ENCODE measurements at places on chromosomes 6 and 20.

DNA sequence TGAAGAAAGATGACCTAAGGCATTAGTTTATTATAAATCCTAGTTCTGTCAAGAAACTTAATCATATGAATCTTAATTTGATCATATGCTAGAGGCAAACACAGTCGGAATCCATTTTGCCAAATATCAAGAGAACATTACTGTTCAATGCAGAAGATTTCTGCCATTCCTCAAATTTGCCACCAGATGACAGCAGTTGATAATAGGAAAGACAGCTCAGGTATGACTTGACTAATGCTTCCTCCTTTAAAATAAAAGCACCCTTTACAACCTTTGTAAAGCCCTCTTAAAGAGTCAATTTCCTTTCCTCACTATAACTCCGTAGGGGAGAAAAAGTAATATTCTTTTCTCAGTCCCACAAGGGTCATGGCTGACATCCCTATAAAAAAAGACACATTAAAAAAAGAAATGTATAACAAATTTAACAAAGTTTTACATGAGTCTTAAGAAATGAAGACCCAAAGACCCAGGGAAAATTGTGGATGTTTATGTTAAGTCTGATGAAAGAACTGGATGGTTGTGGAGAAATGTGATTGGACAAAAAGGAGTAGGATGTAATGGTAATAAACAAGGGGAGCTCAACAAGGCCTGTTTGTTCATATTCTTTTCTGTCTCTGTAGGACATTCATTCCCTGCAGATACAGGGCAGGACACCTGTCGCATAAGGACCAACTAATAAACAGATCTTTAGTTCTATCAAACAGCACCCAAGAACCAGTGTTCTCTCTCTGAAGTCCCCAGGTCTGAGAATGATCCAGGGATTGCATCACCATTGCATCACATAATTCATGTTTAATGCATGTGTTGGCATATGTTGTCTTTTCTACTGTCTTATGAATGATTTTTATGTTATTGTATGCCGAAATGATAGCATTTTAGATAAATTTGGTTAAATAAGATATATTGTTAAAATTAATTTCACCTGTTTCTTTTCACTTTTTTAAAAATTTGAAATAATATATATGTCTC is 23.0 kb upstream of the IL17A start:
- H3K27me3 ChIP-seq = no peaks in the 10 kb centered on the region
- no peak overlapping the region for H3K27ac ChIP-seq
- no peak overlapping the region for H3K4me3 ChIP-seq
- H3K36me3 ChIP-seq = no peaks in the 10 kb centered on the region
- no peaks in the 10 kb centered on the region for H3K4me1 ChIP-seq
- DNase-seq = no peak

DNA sequence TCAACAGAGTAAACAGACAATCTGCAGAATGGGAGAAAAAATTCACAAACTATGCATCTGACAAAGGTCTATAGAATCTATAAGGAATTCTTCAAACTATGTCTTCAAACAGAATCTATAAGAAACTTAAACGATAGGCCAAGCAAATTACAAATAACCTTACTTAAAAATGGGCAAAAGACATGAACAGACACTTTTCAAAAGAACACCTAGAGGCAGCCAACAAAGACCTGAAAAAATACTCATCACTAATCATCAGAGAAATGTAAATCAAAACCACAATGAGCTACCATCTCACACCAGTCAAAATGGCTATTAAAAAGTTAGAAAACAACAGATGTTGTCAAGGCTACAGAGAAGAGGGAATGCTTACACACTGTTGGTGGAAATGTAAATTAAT is 81.3 kb downstream of the ID4 start:
- no peaks in the 10 kb centered on the region for H3K4me1 ChIP-seq
- H3K27ac ChIP-seq = no peak overlapping the region
- no peaks in the 10 kb centered on the region for H3K36me3 ChIP-seq
- no peak overlapping the region for H3K4me3 ChIP-seq

GRCh38 chr20:41086402-41087324 is 50.7 kb upstream of the PLCG1 start:
- peaks cover 13% of the 10 kb centered on the region for H3K4me1 ChIP-seq
- DNase-seq = no peak
- H3K27me3 ChIP-seq = no peaks in the 10 kb centered on the region
- H3K36me3 ChIP-seq = peaks cover 39% of the 10 kb centered on the region
- H3K4me3 ChIP-seq = no peak overlapping the region
- peak overlapping the region; percentile 0 for H3K27ac ChIP-seq

- H3K4me3 ChIP-seq = no peak overlapping the region
- H3K27me3 ChIP-seq = no peaks in the 10 kb centered on the region
- H3K36me3 ChIP-seq = no peaks in the 10 kb centered on the region
- H3K27ac ChIP-seq = no peak overlapping the region
Measured at GRCh38 chr6:12431023-12431422, 140.9 kb downstream of the EDN1 start.

- H3K36me3 ChIP-seq = no peaks in the 10 kb centered on the region
- H3K27me3 ChIP-seq = no peaks in the 10 kb centered on the region
- DNase-seq = no peak
- H3K27ac ChIP-seq = no peak overlapping the region
- peaks cover 2% of the 10 kb centered on the region for H3K4me1 ChIP-seq
Measured at GRCh38 chr6:151012321-151013294, 147.1 kb downstream of the MTHFD1L start.

- H3K36me3 ChIP-seq = no peaks in the 10 kb centered on the region
- DNase-seq = no peak
- H3K4me1 ChIP-seq = peaks cover 23% of the 10 kb centered on the region
- H3K27ac ChIP-seq = no peak overlapping the region
- H3K4me3 ChIP-seq = no peak overlapping the region
- H3K27me3 ChIP-seq = no peaks in the 10 kb centered on the region
Measured at GRCh38 chr20:50188287-50188688, 2.3 kb upstream of the CEBPB start.

GRCh38 chr6:96345501-96345900 is 176.1 kb upstream of the UFL1 start:
- no peaks in the 10 kb centered on the region for H3K4me1 ChIP-seq
- H3K27me3 ChIP-seq = no peaks in the 10 kb centered on the region
- DNase-seq = no peak

DNA sequence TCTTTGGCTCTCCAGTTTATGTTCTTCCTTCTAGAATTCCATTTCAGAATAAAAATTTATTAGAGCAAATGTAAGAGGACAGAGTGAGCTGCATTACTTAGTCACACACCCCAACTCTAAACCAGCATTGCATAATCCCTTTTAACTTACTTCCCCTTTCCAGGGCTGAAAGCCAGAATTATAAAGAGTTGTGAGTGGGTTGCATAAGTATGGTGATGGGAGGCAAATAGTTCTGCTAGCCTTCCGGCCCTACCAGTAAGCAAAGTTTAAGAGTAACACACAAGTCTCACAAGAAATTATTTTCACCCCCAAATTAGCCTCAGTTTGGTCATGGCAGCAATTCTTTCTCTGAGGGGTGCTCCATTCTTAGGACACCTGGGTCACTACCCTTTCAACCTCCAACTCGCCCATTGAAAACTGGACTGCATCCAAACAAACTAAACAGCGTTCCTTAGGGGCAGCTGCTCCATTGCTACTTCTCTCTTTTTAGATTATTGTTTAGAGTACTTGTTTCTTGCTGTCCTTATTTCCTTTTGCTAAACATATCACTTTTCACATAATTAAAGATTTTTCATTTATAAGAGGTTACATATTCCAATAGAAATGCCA is 1.6 kb downstream of the KIAA0408 start:
- H3K4me1 ChIP-seq = no peaks in the 10 kb centered on the region
- no peak overlapping the region for H3K4me3 ChIP-seq
- DNase-seq = no peak

DNA sequence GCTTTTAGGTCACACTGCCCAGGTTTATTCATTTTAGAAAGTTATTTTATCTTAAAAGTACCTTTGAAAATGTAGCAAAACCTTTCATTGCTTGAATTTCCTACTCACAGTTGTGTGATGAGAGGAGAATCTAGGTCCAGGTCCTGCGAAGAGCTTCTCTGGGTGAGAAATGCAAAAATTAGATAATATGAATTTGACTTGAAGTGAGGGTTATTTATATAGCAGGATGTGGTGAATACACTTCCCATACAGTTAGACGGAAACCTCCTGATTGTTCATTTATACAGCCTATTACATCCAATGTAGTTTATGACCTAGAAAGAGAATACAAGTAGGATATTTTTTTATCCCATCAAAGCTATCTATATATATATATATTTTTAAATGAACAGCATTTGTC is 30.5 kb downstream of the CDKAL1 start:
- no peaks in the 10 kb centered on the region for H3K27me3 ChIP-seq
- H3K36me3 ChIP-seq = peaks cover 5% of the 10 kb centered on the region
- no peak overlapping the region for H3K4me3 ChIP-seq
- H3K4me1 ChIP-seq = no peaks in the 10 kb centered on the region

DNA sequence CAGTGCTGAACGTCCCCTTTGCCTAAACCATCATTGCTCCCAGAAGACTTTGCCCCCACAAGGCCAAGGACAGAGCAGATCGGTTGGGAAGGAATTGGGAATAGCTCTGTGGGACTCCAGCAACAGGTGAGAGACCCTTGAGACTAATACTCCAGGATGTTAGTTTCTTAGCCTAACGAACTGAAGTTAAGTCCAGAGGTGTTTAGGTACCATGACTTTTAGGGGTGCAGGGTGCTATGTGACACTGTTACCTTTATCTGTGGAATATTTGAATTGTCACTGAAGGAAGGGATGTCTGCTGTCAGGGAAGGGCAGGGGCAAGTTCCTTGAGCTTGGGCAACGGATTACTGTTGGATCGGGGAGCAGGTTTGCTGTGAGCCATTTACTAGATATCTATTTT is 1.9 kb downstream of the BLCAP start:
- H3K4me1 ChIP-seq = peaks cover 59% of the 10 kb centered on the region
- H3K27me3 ChIP-seq = no peaks in the 10 kb centered on the region
- DNase-seq = no peak
- H3K4me3 ChIP-seq = no peak overlapping the region
- H3K27ac ChIP-seq = no peak overlapping the region
- H3K36me3 ChIP-seq = peaks cover 6% of the 10 kb centered on the region

- H3K4me3 ChIP-seq = no peak overlapping the region
- H3K27ac ChIP-seq = no peak overlapping the region
- H3K27me3 ChIP-seq = peaks cover 28% of the 10 kb centered on the region
- no peaks in the 10 kb centered on the region for H3K36me3 ChIP-seq
- DNase-seq = no peak
Measured at GRCh38 chr20:63230800-63231268, 4.9 kb upstream of the BIRC7 start.

GRCh38 chr6:68572525-68572924 is 62.6 kb upstream of the ADGRB3 start:
- H3K4me3 ChIP-seq = no peak overlapping the region
- H3K27ac ChIP-seq = no peak overlapping the region
- no peaks in the 10 kb centered on the region for H3K36me3 ChIP-seq
- H3K27me3 ChIP-seq = no peaks in the 10 kb centered on the region
- H3K4me1 ChIP-seq = no peaks in the 10 kb centered on the region
- DNase-seq = no peak

GRCh38 chr6:39808964-39809363 is 16.8 kb downstream of the DAAM2 start:
- H3K27me3 ChIP-seq = peaks cover 4% of the 10 kb centered on the region
- H3K4me1 ChIP-seq = no peaks in the 10 kb centered on the region
- H3K36me3 ChIP-seq = no peaks in the 10 kb centered on the region

- no peaks in the 10 kb centered on the region for H3K36me3 ChIP-seq
- no peaks in the 10 kb centered on the region for H3K27me3 ChIP-seq
- H3K4me3 ChIP-seq = no peak overlapping the region
- peaks cover 34% of the 10 kb centered on the region for H3K4me1 ChIP-seq
- no peak overlapping the region for H3K27ac ChIP-seq
Measured at GRCh38 chr6:14270925-14271788, 153.6 kb downstream of the CD83 start.

- H3K4me1 ChIP-seq = no peaks in the 10 kb centered on the region
- no peaks in the 10 kb centered on the region for H3K36me3 ChIP-seq
- no peak overlapping the region for H3K27ac ChIP-seq
- H3K27me3 ChIP-seq = peaks cover 15% of the 10 kb centered on the region
- no peak overlapping the region for H3K4me3 ChIP-seq
- no peak for DNase-seq
Measured at GRCh38 chr20:46699651-46700359, 9.6 kb upstream of the SLC2A10 start.

GRCh38 chr6:32192608-32193039 is at the start of gene GPSM3:
GPSM3 (minus strand) TSS chr6:32192643; CDS start chr6:32192513, 130 bp downstream.
- H3K4me1 ChIP-seq = peaks cover 71% of the 10 kb centered on the region
- H3K27ac ChIP-seq = peak within 1 kb of the TSS; percentile 93
- no peaks in the 10 kb centered on the region for H3K27me3 ChIP-seq
- peak within 1 kb of the TSS; percentile 96 for H3K4me3 ChIP-seq

- no peak for DNase-seq
- H3K27ac ChIP-seq = no peak overlapping the region
- no peaks in the 10 kb centered on the region for H3K27me3 ChIP-seq
- H3K36me3 ChIP-seq = no peaks in the 10 kb centered on the region
- H3K4me3 ChIP-seq = no peak overlapping the region
Measured at GRCh38 chr6:161292650-161293281, 18.9 kb upstream of the AGPAT4 start.

DNA sequence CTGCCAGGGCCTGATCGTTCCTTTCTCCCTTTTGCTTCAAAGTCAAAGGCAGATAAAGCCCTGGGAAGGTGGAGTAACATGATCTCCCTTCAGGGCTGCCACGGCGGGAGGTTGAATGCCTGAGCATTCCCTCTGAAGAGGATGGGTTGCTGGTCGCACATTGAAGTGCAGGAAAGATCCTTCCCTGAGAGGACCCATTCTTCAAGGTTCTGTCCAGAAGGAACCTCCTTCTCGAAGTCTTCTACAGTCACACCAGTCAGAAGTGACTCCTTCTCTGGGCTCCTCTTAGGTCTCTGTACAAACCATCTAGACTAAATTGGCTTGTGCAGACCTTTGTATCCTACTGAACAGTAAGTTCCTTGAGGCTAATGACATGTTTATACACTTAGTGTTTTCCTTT is 192.6 kb upstream of the VGLL2 start:
- H3K4me1 ChIP-seq = no peaks in the 10 kb centered on the region
- H3K27ac ChIP-seq = no peak overlapping the region
- no peak for DNase-seq
- H3K4me3 ChIP-seq = no peak overlapping the region
- H3K27me3 ChIP-seq = no peaks in the 10 kb centered on the region
- no peaks in the 10 kb centered on the region for H3K36me3 ChIP-seq

GRCh38 chr6:105178110-105178509 is 1.7 kb downstream of the POPDC3 start:
- no peaks in the 10 kb centered on the region for H3K4me1 ChIP-seq
- no peak overlapping the region for H3K4me3 ChIP-seq
- peaks cover 46% of the 10 kb centered on the region for H3K27me3 ChIP-seq
- no peak for DNase-seq

- no peaks in the 10 kb centered on the region for H3K36me3 ChIP-seq
- H3K27ac ChIP-seq = no peak overlapping the region
- peaks cover 27% of the 10 kb centered on the region for H3K27me3 ChIP-seq
- H3K4me3 ChIP-seq = no peak overlapping the region
- peaks cover 39% of the 10 kb centered on the region for H3K4me1 ChIP-seq
Measured at GRCh38 chr6:43773050-43773979, 3.3 kb downstream of the VEGFA start.
